ENCODE measurements at places on chromosomes 3 and 15.

DNA sequence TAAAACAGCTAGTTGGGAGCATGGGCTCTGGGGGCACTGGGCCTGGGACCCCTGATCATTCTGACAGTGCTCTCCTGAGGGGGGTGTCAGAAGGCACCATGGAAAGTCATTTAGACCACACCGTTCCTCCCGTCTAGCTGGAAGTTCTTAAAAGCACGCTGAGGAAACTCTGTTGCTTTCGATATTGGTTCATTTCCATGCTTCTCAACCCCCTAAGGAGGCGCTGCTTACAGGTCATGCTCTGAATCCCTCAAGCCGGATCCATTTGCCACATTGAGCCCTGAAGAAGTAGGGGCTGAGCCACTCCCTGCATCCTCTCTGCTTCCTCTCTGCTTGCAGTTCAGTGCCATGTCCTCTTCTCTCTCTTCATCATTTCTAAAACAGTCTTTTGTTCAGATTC, 187.2 kb downstream of the CACNA2D3 start:
- no peak for DNase-seq

GRCh38 chr3:11611341-11611799, 32.3 kb downstream of the VGLL4 start:
- no peak for DNase-seq

DNA sequence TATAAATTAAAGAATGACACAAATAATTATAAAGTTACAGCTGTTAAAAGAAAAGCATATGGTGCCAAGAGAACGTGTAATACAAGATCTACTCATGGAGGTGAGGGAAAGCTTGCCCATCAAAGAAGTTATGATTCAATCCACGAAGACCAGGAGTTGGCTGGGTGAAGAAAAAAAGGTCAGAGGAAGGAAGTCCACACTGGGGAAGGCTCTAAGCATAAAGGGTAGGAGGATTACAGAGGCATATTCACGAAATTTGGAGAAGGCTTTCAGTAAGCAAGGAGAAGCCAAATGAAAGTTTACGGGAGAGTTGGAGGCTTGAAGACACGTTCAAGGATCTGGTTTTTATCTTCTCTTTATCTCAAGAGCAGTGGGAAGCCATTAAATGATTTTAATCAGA, 1.8 kb upstream of the TGFBR2 start:
- no peak for DNase-seq

- DNase-seq = no peak
Measured at GRCh38 chr3:192061426-192061825, 600.5 kb downstream of the PYDC2 start.

DNA sequence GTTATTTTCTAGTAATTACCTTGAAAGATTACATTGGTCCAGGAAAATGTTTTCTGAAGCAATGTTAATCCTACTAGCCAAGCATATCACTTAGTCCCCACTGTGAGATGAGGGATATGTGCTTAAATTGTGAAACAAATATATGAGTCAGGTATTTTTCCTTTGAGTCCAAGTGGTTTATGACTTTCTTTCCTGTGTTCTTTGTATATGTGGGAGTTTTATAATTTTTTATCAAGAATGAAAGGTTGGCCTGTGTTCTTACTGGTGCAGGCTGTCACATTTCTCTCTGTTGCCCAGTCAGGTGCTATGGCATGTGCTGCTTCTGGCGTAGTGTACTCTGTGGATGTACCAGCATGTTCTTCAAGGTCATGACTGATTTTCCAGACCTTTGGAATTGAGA, 147.4 kb downstream of the CMSS1 start:
- no peak for DNase-seq

- DNase-seq = no peak
Measured at GRCh38 chr3:197501496-197501878, 54.3 kb downstream of the BDH1 start.

DNA sequence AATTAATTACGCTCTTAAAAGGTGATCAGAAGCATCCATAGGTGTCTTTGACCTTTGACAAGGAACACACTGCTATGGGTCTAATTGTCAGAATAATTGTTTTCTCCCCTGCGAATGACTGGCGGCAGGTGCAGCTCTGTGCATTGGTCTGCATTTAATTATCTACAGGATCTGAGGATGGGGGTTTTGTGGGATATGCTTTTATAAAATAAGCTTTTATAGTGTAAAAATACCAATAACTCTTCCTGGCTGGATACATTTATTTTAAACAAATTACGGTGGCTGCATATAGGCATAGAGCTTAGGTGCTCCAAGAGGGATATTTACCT, 201.6 kb upstream of the RGMA start:
- no peak for DNase-seq

Measured in HEK293T (cell line).